ENCODE measurements at places on chromosomes 7 and 10. TPM values are rescaled to one million over a fixed set of nuclear protein-coding genes. Genes with fewer than 3 reads are reported as not detected.

TBL2 gene
- total RNA-seq: 56.5 TPM

EBF3 gene
- 1.4 TPM for total RNA-seq

NPSR1 gene
- not detected for total RNA-seq

KCP gene
- not detected for total RNA-seq

CPA4 gene
- 0.54 TPM for total RNA-seq

All from dermis lymphatic vessel endothelial cell (primary cell).